ENCODE measurements at places on chromosomes 7 and 10.

DNA sequence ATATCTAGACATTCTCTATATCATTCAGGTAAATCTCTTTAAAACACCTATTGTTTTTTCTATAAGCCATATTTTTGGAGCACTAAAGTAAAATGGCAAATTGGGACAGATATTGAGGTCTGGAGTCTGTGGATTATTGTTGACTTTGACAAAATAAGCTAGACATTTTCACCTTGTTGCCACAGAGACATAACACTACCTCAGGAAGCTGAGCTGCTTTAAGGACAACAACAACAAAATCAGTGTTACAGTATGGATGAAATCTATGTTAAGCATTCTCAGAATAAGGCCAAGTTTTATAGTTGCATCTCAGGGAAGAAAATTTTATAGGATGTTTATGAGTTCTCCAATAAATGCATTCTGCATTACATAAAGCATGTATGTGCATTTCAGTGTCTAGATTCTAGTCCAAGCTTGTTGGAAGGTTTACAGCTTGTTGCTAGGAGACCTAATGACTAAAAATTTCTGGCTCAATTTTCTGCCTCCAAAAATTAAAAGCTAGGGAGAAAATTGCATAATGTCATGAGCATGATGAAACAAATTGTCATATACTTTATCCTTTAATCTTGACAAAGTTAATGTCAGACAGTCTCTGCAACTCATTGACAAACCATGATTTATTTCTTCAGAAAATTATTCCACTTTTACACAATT, 18.3 kb downstream of the LIPM start:
- no peak for DNase-seq

- no peak for DNase-seq
These were observed 99.2 kb upstream of the PIK3CG start for GRCh38 chr7:106765727-106766355.

GRCh38 chr10:113121153-113121552, 171.1 kb downstream of the TCF7L2 start:
- DNase-seq, result no peak

DNA sequence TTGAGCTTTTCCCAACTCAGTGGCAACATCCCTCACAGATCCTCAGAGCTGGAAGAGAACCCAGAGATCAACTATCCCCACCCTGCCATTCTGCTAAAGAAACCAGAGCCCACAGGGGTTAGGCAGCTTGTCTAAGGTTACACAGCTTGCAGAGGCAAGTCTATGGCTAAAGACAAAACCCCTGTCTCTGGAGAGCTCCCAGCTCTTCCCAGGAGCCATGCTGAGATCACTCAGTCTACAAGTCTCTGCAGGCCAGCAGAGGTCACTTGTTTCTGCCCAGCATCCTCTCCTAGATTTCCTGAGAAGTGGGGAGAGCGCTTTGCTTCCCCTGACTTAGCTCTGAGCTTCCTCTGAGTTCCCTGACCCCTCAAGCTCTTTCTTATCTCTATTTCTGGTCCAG, 28.5 kb upstream of the LOXL4 start:
- DNase-seq, result no peak

- DNase-seq, result no peak
These were observed 93.7 kb downstream of the COBL start for GRCh38 chr7:51222916-51223315.

- DNase-seq, result no peak
These were observed 112.7 kb downstream of the FGFR2 start for GRCh38 chr10:121485436-121486139.

DNA sequence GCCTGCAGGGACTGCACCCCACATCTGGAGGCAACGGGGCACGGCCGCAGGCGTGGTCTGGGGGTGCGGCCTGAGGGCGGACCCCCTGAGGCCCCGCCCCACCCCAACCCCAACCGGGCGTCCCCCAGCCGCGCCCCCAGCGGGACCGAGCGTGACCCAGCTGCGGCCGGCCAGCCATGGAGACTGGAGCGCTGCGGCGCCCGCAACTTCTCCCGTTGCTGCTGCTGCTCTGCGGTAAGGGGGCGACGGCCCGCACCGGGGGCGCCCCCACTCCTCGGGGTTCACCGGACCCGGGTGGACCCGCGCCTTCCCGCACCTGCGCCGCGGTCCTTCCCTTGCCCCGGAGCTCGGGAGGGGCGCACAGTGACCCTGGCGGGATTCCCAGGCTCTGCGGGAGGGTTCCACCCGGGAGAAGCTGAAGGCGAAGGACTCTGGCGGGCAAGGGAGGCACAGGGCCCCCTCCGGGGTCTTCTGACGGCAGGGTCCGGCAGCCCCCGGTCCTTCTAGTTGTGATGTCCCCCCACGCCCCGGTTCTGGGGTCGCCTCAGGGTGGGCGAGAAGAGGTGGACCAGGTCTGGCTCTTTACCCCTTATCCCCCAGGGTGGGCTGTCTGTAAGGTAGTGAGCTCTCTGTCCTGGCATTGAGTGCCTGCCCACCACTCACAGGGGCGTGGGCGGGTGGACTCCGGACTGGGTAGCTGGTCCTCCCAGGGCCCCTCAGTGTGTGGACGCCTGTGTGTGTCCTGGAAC, at the start of gene RAMP3:
Gene RAMP3 (plus strand): TSS at position 139 of the 749 bp plus-strand sequence. CDS start 38 bp downstream, at position 177.
- no peak for DNase-seq

GRCh38 chr10:77526868-77527617, 110.6 kb downstream of the KCNMA1 start:
- no peak for DNase-seq

- no peak for DNase-seq
These were observed 154.8 kb upstream of the TMEM196 start for GRCh38 chr7:19928247-19928646.

- DNase-seq, result no peak
These were observed 388.5 kb upstream of the NFE2L3 start for GRCh38 chr7:25763463-25763860.

GRCh38 chr10:70885931-70886903, 2.1 kb downstream of the PCBD1 start:
- DNase-seq, result no peak

- no peak for DNase-seq
These were observed 68.5 kb upstream of the ANKRD1 start for GRCh38 chr10:90989378-90989777.

GRCh38 chr10:117668327-117669008, 125.9 kb downstream of the EMX2 start:
- DNase-seq, result no peak

DNA sequence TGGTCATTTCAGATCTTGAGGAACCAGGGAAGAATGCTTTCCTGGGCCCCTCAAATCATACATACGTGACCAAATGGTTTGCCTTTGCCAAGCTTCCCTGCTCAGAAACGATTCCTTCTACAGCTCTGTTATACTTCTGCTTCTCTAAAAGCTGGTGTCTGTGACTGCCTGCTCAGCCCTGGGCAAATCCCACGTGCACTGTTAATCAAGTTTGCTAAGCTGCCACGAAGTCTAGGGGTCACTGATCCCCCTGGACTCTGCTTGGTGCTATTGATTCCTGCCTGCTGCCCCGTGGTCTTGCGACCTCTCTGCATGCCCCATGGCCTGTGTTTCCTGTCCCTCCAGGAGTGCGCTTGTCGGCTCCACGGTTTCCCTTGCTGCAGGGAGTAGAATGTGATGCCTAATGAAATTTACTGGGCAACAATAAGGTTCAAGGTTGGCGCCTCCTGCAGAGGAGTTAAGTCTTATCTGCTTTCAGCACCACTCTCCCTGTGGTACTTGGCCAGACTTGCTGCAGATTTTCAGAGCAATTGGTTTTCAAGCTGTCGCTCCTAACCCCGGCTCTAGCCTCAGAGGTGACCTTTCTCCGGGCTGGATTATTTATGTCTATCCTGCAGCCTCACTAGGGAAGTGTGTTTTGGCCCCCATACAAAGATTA, 201.6 kb upstream of the FZD8 start:
- no peak for DNase-seq

DNA sequence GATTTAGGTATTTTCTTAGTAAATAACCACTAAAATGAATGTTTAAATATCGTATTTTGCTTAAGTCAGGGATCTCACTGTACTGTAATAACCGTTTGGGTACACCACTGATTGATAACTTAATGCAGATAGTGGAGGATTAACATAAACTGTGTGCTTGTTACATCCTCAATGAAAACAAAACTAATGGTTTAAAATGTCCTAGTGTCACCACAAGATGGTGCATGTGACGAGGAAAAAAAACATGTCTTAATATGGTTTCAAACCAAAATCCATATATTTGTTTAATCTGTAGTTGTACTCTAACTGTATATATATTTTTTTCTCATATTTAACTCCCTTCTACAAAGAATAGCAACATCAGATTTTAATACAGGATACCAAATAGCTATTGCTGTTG, 19.2 kb downstream of the ARMC10 start:
- DNase-seq, result no peak

- no peak for DNase-seq
These were observed 7.6 kb downstream of the ZNF511 start for GRCh38 chr10:133316266-133316665.

- DNase-seq, result no peak
These were observed 32.4 kb upstream of the BICC1 start for GRCh38 chr10:58480321-58480720.

DNA sequence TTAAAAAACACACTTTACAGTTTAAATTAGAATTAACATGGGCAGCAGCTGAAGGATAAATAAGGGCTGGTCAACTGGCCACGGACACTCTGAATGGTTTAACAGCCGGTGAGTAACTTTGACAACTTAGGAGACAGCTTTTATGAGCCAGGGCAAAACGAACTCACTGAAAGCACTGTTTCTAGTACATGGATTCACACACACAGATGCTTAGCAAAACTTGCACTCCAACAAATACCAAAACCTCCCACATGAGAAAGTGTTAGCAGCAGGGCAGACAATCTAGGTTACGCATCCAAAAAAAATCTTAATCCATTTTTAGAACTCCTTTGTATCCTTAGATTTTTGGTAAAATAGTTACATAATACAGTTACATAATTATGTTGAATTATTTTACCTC, 486.4 kb downstream of the PHTF2 start:
- no peak for DNase-seq

- no peak for DNase-seq
These were observed 70.8 kb upstream of the PARD3 start for GRCh38 chr10:34885898-34886297.

GRCh38 chr7:80785276-80785675, 133.6 kb downstream of the SEMA3C start:
- no peak for DNase-seq

DNA sequence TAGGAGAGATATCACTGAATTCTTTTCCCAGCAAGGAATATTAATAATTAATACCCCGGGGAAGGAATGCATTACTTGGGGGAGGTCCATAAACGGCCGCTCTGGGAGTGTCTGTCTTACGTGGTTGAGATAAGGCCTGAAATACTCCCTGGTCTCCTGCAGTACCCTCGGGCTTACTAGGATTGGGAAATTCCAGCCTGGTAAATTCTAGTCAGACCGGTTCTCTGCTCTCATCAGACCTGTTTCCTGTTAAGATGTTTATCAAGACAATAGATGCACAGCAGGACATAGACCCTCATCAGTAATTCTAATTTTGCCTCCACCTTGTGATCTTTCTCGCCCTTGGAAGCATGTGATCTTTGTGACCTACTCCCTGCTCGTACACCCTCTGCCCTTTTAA, 162.8 kb upstream of the KCND2 start:
- no peak for DNase-seq

GRCh38 chr7:39908141-39908540, 41.9 kb upstream of the CDK13 start:
- no peak for DNase-seq

DNA sequence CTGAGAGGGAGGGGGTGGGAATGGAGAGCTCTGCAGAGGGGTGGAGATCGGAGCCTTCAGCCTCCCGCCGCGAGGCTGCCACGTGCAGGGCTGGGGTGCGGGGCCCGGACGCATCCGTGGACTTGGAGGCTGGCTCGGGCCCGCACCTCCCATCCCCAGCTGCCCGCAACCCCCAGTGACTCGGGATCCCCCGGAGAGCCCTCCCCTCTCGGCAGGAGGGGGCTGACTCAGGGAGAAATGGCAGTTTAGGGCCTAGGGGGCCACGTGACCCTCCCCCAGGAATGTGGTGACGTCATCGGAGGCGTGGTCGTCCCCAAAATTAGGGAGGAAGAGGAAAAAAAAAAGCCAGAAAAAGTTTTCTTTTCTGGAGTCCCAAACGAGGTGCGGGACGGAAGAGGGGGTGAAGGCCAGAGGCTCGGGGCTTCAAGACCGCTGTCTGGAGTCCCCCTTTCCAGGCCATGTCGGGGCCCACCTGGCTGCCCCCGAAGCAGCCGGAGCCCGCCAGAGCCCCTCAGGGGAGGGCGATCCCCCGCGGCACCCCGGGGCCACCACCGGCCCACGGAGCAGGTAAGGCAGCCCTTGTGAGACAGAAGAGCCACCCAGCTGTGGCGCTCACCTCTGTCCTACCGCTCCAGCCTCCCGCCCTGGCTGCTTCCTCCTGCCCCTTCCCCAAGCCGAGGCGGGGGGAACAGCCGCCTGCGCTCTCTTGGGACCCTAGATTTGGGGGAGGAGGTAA, at the start of gene TRIP6:
Gene TRIP6 (plus strand): TSS at position 348 of the 736 bp plus-strand sequence. CDS start 111 bp downstream, at position 459.
- DNase-seq, result no peak

- no peak for DNase-seq
These were observed 320.4 kb downstream of the PLXNA4 start for GRCh38 chr7:132255898-132256297.

GRCh38 chr10:11861811-11862428, 38.8 kb downstream of the PROSER2 start:
- no peak for DNase-seq

DNA sequence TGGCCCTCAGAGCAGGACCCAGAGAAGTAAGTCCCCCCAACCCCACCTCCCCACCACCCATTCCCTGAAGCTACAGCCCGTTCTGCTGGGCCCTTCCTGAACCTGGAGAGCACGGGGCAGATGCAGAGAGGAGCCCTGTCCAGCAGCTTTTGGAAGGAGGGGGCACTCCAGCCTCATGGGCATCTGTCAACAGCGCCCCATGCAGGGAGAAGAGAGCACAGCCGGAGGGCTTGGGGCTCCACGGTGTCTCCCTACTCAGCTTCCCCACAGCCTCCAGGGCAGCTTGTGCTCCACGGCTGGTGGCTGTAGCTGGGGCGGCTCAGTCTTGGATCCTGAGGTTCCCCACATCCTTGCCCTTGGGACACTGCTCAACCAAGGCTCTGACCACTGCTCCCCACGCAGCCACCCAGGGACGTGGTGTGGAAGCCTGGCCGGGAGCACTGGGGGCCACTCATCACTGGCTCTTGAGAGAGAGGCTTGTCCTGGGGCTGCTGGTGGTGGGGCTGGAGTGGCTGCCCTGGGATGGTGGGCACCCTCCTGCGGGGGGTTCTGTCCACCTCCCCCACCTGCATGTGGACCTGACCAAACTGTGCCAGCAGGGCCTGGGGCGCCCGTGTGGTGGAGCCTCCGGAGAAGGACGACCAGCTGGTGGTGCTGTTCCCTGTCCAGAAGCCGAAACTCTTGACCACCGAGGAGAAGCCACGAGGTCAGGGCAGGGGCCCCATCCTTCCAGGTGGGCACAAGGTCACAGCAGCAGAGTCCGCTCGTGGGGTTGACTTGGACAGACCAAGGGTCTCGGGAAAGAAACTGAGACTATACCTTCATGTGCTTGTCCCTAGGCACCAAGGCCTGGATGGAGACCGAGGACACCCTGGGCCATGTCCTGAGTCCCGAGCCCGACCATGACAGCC, 4.5 kb downstream of the PRAP1 start:
- no peak for DNase-seq

- DNase-seq, result no peak
These were observed 146.8 kb downstream of the SPAG6 start for GRCh38 chr10:22491931-22492615.

GRCh38 chr10:129514568-129515451, 47.8 kb downstream of the MGMT start:
- DNase-seq, result no peak

GRCh38 chr10:110504111-110504735, 6.5 kb downstream of the DUSP5 start:
- no peak for DNase-seq

Data from esophagus squamous epithelium (tissue), 5 donors.